ENCODE measurements at places on chromosomes 4 and X.

DNA sequence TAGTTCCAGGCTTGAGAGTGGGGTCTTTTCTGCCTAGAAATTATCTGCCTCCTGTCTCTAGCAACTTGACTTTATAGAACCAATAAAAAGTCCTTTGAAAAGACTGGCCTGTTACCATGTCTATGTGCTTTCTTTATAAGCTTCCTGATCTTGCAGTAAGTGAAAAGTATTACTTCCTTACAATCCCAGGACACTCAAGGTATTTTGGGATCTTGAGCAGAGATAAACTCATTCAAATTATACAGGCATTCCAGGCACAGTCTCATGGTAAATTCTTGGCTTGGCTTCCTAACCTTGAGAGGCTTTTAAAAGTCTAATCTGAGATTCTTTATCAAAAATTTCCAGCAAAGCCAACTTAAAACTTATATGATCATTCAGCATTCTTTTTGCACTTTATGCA lies 833.0 kb upstream of the POU3F4 start:
- no peak for DNase-seq

GRCh38 chr4:44487341-44487740 lies 38.7 kb upstream of the KCTD8 start:
- DNase-seq = no peak

DNA sequence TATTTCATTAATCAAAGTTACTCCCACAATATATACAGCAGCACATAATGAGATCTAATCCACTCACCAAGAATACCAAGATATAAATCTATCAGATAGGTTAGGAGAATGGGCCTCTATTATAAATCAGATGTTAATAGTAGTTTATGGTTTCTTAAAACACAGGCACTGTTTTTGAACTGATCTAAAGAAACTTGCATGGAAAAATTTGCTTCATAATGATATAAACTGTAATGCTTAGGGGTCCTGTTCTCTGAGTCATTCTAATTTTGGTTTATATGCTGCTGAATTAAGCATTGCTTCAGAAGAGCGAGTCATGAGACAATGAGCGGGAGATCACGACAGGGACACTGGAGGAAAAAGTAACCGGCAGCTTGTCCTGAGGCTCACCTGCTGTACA lies 113.3 kb upstream of the OTUD4 start:
- DNase-seq = no peak

DNA sequence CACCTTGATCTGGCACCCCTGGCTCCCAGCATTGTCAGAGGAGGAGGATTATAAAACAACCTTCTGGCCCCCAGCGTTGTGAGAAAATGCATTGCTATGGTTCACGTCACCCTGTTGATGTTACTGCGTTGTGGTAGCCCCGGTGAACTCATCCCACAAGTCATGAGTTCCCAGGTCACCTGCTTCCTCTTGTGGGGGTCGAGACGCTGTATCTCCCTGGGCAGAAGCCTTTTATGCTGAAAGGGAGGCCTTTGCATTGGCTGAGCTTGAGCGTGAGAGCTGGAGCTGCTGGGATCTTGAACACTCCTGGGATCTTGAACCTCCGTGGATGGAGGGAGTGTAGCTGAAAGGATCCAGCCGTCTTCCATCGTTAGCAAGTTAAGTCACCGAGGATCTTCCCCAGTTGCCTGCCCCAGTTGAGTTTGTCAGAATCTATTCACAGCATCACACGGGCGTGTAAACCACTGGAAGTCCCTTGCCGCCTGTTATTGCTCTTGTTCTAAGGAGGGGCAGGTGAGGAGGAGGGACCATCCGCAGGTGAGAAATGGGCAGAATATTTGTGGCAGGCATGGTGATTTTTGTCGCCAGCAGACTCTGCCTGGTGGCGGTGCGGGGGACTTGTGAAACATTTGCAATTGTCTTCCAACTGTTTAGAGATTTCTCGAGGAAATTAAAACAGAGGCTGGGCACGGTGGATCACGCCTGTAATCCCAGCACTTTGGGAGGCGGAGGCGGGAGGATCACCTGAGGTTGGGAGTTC lies 299.9 kb downstream of the ASMT start:
- no peak for DNase-seq

GRCh38 chrX:37714479-37714878 lies 28.9 kb downstream of the XK start:
- DNase-seq = no peak

- no peak for DNase-seq
Measured at GRCh38 chr4:52979821-52980590, 117.9 kb downstream of the RASL11B start.

DNA sequence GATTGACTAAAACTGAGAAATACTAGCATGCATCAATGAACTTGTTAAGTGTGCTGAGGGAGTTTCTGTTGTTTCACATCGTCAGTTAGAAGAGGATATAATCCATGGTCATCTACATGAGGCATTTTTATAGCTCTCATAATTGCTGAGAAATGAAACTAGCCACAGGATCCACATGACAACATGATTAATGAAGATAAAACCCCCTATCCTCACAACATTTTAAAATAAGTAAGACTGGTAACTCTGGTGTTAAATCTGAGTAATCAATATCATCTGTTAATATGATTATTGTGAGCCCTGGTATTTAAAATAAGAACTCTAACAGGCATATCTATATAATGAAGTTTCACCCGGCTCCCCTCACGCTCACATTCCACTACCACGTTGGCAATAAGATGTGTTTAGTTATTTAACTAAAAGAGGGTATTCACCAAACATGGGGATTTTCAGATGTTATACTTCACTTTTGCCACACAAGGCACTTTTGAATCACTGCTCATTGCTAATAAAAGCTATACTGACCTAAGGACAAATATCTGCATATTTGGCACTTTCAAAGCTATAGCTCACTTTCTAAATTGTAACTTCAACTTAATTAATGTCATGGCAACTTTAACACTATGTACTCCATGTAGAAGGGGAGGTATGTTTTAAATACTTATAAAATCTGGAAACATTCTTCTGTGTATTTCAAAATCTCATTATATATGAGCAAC lies 6.7 kb downstream of the UNC5C start:
- no peak for DNase-seq

DNA sequence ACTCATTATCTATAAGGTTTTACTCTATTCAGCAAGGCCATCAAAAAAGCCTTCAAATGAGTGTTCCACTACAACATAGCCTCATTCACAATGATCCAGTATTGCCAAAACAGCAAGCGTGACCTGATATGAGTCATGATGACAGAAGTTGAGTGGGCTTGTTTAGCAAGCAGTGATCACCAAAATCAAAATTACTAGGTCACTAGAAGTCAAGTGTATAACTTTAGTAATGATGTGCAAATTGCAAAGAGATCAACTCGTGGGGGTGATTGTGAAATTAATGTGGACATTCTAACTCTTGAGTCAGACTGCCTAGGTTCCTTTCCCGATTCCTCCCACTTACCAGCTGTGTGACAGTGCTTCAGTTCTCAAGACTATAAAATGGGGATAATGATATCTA lies 124.5 kb downstream of the CHM start:
- no peak for DNase-seq

DNA sequence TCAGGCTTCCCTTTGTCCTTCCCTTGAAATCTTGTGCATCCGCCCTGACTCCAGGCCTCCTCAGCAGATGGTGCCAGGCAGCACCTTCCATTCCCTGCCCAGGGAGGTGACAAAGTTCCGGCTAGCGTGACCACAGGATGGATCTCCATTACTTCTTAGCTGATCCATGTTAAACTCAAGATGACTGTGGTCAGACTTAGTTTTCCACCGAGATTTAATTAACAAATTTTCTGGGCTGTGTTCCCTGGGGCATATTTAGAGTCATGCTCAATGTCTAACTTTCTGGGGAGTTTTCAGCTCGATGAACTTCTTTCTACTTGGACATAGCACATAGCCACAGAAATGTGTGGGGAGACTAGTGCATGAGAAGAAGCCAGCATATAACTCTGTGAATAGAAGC lies 215.1 kb upstream of the SFRP2 start:
- no peak for DNase-seq

- DNase-seq = no peak
Measured at GRCh38 chrX:10617186-10617998, 3.0 kb downstream of the MID1 start.
